Right atrium auricular region (tissue), 2 donors: ENCODE measurements at places on chromosomes 12 and 14. TPM values are rescaled to one million over a fixed set of nuclear protein-coding genes. Genes with fewer than 3 reads are reported as not detected.

Gene LBHD2
- total RNA-seq, result not detected

DNA sequence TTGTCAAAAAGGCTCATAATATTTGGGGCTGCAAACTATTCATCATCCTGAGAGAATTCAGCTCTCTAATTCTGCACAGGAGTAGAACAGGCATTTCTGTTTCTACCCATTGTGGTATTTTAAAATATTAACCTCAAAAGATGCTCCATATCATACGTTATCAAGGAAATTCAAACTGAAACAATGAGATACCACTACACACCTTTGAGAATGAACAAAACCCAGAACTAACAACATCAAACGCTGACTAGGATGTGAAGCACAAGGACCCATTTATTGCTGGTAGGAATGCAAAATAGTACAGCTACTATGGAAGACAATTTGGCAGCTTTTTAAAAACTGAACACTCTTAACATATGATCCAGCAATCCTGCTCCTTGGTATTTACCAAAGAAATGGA, 171.8 kb downstream of the DUSP6 start:
- peaks cover 14% of the 10 kb centered on the region for H3K4me1 ChIP-seq
- no peaks in the 10 kb centered on the region for H3K27me3 ChIP-seq
- H3K36me3 ChIP-seq, result no peaks in the 10 kb centered on the region
- DNase-seq, result no peak
- H3K4me3 ChIP-seq, result no peak overlapping the region

DNA sequence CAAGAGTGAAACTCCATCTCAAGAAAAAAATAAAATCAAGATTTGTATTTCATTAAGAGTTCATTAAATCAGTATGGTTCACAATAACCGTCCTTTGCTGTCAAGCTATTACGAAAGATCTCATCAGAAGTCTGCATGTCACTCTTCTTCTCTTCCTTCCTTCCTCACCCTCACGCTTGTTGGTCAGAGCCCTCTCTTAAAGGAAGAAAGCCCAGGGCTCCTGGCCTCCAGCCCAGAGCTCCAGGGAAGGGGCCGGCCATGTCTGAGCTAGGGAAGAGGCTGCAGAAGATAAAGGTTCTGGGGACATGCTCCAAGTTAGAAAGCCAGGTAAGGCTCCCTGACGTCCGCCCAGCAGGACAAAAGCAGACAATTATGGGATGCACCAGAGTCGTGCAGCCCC, 43.1 kb upstream of the DLK1 start:
- H3K27ac ChIP-seq, result no peak overlapping the region
- no peak for DNase-seq
- H3K4me1 ChIP-seq, result no peaks in the 10 kb centered on the region
- no peaks in the 10 kb centered on the region for H3K36me3 ChIP-seq
- no peak overlapping the region for H3K4me3 ChIP-seq
- H3K27me3 ChIP-seq, result no peaks in the 10 kb centered on the region

- H3K27ac ChIP-seq, result peak overlapping the region; percentile 100
- peaks cover 56% of the 10 kb centered on the region for H3K4me1 ChIP-seq
- no peaks in the 10 kb centered on the region for H3K27me3 ChIP-seq
- H3K4me3 ChIP-seq, result peak overlapping the region; percentile 98
These were observed 1.2 kb downstream of the DDIT3 start for GRCh38 chr12:57518920-57519795.

DNA sequence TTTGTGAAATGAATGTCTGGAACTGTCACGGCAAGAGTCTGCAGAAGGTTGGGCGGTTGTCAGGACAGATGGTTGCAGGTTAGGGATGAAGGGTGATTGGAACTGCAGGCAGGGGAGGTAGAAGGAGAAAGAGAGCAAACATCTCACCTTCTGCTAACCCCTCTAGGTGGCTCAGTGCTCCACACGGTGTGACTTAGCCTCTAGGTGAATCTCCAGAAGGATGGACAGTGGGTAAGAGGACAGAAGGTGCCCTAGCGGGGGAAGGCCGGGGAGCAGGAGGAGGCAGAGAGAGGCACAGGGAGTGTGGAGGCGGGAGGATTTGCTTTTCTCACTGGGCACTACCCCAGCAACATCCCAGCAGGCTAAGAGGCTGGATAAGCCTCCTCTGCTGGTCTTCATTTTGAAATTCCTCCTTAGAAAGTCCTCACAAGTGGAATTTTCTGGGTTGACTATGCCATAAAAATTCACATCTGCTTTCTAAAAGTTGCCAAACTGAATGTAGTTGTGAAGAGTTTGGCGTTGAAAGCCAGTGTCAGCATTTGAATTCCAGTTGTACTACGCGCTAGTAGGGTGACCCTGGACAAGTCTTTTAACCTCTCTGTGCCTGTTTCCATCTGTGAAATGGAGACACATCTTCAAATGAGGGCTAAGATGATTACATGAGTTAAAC, 10.7 kb upstream of the GPR68 start:
- no peak for DNase-seq
- H3K27me3 ChIP-seq, result no peaks in the 10 kb centered on the region
- no peaks in the 10 kb centered on the region for H3K36me3 ChIP-seq
- H3K4me1 ChIP-seq, result no peaks in the 10 kb centered on the region
- H3K27ac ChIP-seq, result no peak overlapping the region
- no peak overlapping the region for H3K4me3 ChIP-seq

Gene KITLG
- total RNA-seq, result 3.5 TPM

GRCh38 chr12:124403273-124403672, 108.4 kb downstream of the RFLNA start:
- H3K27ac ChIP-seq, result peak overlapping the region; percentile 54
- no peaks in the 10 kb centered on the region for H3K27me3 ChIP-seq
- H3K36me3 ChIP-seq, result peaks cover 36% of the 10 kb centered on the region
- H3K4me1 ChIP-seq, result peaks cover 46% of the 10 kb centered on the region
- DNase-seq, result no peak

DNA sequence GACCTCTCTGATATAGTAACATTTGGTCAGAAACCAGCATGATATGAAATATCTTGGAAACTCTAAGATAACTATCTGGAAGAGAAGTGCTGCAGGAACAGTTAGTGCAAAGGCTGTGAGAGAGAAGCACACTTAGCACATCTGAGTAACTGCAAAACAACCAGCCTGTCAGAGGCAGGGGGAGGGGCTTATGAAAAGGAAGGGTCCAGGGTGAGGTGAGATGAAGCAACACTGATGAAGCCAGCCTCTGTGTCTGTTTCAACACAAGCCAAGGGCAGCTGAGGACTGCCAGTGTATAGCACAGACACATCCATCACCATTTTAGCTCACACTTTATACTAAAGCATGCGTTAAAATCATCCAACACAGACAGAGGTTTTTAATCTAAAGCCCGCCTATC, 37.4 kb upstream of the OVCH1 start:
- no peak for DNase-seq
- H3K27me3 ChIP-seq, result no peaks in the 10 kb centered on the region
- no peaks in the 10 kb centered on the region for H3K4me1 ChIP-seq
- H3K4me3 ChIP-seq, result no peak overlapping the region

- H3K4me3 ChIP-seq, result no peak overlapping the region
- DNase-seq, result no peak
- no peak overlapping the region for H3K27ac ChIP-seq
- no peaks in the 10 kb centered on the region for H3K4me1 ChIP-seq
- no peaks in the 10 kb centered on the region for H3K27me3 ChIP-seq
These were observed 22.7 kb downstream of the TRAFD1 start for GRCh38 chr12:112148031-112148513.

DNA sequence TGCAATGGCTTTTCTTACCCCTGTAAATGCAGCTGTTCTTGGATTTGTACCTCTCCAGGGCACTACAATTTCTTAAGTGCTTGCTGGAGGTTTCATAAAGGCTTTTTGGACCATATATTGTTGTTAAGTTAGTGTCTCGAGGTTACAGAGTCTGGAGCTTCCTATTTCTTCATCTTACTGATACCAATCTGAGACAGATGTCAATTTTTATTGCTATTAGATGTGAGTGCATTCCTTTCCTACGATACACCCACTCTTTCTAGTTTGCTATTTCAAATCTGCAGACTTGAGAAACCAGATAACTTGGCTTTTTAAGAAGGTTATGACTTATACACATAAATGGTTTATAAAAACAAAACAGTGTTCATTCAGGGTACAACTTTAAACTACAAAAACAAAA, 2.1 kb downstream of the NOXRED1 start:
- H3K4me3 ChIP-seq, result no peak overlapping the region
- H3K27me3 ChIP-seq, result no peaks in the 10 kb centered on the region
- H3K27ac ChIP-seq, result no peak overlapping the region
- DNase-seq, result no peak

Gene NT5DC3
- total RNA-seq, result 2.4 TPM

Gene UNC119B
- 8.9 TPM for total RNA-seq

GRCh38 chr14:32576088-32576795, 247.1 kb downstream of the AKAP6 start:
- H3K27me3 ChIP-seq, result no peaks in the 10 kb centered on the region
- no peaks in the 10 kb centered on the region for H3K4me1 ChIP-seq
- no peak overlapping the region for H3K27ac ChIP-seq

DNA sequence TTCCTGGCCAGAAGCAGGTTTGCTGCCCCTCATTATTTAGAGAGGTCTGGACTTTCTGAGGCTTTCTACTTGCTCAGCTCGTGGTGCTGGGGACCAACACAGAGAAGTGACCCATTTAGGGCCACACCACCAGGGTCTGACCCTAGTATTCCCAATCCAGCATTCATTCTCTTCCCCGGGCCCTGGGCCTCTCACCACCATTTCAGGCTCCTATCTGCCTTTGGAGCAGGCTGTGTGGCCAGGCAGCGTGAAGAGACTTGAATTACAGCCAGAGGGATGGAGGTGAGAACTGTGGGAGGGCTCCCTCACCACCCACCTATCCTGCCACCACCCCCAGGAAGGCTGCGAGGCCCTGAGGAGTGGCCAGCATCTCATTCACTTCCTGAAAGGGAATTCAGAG, 24.6 kb downstream of the FAM222A start:
- no peak overlapping the region for H3K4me3 ChIP-seq
- DNase-seq, result no peak
- no peaks in the 10 kb centered on the region for H3K27me3 ChIP-seq
- no peaks in the 10 kb centered on the region for H3K36me3 ChIP-seq

- no peak for DNase-seq
- no peaks in the 10 kb centered on the region for H3K27me3 ChIP-seq
- H3K36me3 ChIP-seq, result no peaks in the 10 kb centered on the region
- no peaks in the 10 kb centered on the region for H3K4me1 ChIP-seq
- no peak overlapping the region for H3K27ac ChIP-seq
These were observed 205.3 kb upstream of the PRICKLE1 start for GRCh38 chr12:42794806-42795205.

DNA sequence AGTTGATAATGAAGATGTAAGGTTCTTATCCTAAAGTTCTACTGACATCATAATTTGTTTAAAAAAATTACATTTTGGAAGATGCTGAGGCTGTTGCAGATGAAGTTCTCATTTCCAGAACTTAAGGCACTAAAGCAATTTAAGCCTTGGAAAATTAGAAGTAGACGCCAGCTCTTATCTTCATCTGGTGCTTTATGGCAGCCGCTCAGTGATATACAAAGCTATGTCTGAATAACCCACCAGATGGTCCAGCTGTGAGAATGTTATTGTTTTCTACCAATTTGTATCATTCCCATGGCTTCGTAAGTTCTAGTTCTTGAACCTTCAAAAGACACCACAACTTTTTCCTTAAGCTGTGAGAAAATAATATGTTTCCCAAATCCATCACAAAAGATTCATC, 212.1 kb upstream of the ARID2 start:
- H3K27ac ChIP-seq, result no peak overlapping the region
- H3K36me3 ChIP-seq, result no peaks in the 10 kb centered on the region
- DNase-seq, result no peak
- no peaks in the 10 kb centered on the region for H3K27me3 ChIP-seq

Gene FSCB
- not detected for total RNA-seq

DNA sequence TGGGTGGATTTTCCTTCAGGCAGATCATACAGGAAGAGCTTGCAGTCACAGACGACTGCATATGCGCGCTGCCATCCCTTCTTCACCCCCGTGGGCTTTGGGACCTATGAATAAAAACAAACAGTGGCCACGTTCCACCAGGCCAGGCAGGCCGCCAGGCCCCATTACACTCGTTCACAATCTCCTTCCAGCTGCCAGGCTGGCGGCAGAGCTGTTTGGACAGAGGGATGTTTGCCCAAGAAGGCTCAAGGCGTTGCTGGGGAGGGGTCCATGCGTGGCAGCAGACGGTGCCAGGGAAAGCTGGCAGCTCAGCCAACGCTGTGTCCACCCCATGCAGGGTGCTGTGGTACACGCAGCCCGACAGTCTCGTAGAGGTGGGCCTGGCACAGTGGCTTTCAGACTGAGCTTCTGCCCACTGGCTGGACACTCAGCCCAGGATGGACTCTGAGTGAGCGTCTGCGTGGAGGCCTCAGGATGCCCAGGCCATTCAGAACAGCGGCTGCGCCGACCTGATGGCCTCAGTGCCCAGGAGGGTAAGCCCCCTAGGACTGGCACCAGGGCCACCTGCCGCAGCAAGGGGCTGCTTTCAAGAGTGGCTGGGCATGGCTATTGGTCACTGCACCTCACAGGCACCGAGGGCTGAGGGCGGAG, 27.5 kb downstream of the AMN start:
- H3K4me1 ChIP-seq, result no peaks in the 10 kb centered on the region
- H3K27ac ChIP-seq, result no peak overlapping the region
- no peaks in the 10 kb centered on the region for H3K27me3 ChIP-seq

DNA sequence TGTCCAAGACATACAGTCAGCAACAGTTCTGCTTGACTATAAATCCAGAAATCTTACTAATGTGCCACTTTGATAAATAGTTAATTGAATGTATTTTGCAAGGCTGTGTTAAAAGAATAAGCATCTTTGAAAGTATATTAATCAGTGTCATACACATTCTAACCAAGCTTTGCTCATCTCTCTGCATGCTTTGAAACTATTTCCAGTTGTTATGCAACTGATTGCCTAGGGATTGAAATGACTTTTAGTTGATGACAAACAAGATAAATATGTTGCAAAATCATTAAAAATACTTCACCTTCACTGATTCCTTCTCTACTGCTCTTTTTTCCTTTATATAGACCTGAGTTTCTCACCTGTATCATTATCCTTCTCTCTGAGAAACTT, 91.3 kb downstream of the AEBP2 start:
- H3K27ac ChIP-seq, result no peak overlapping the region
- DNase-seq, result no peak
